NCI-H226 (cell line): ENCODE measurements at places on chromosomes 11 and 22.
A peak's percentile ranks its signal among the peaks of the same experiment; 100 is the strongest.

- no peak for DNase-seq
Measured at GRCh38 chr11:91946397-91946951, 278.1 kb upstream of the FAT3 start.

GRCh38 chr22:30221121-30221992 lies 25.2 kb downstream of the LIF start:
- DNase-seq = no peak

GRCh38 chr11:116364348-116364747 lies 408.4 kb downstream of the BUD13 start:
- DNase-seq = no peak

GRCh38 chr11:60985991-60986915 lies 14.8 kb downstream of the CD6 start:
- DNase-seq = peak; percentile 82

DNA sequence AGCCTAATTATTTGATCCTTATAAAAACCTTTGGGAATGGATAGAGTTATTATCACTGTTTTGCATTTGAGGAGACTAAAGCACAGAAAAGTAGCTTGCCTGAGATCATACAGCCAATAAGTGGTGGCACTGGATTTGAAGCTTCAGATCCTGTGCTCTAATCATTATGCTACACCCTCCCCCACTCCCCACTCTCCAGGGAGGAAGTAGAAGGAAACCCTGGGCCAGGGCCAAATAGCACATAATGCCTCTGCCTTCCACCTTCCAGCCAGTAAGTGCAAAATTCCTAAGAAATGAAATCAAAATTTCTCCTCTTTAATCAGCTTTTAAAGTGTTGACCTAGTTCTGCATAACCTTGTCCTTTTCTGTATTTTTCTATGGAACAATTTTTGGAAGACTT lies 61.6 kb downstream of the SIK2 start:
- peak; percentile 61 for DNase-seq

GRCh38 chr11:8873741-8874405 lies 37.1 kb upstream of the AKIP1 start:
- no peak for DNase-seq

DNA sequence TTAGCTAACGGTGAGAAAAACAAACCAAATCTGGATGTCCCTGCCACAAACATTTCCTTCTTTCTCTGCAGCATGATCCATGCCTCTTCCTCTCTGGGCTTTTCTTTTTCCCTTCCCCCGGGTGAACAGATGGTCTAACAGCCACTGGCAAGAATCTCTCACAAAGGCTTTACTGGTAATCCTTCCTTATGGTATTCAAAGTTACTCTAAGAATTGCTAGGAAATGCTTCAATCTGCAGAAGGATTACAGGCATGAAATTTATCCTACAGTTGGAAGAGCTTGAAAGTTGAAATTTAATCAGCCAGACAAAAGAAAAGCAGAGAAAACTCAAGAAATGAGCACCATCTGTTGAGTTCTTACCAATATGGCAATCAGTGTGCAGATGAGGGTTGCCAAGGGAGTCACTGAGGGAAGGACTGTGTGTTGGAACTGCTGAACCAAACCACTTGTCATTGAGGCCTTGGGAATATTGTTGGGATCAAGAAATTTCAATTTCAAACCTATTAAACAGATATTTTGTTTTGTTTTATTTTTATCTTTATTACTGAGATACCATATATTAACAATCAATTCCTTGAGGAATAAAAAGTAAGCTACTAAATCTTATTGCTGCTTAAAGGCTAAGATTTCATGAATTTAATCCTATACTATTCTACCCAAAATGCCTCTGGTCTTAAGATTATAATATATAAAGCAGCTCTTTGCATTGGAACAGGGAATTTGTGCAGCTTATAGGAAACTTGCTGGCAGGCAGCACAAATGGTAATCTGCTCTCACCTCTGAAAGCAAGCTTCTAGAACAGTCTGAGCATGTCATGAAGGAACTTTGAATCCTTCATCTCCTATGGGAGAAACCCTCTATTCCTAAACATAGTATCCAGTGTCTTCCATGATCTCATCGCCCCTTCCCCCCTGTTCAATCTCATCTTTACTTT lies 29.7 kb upstream of the NDUFC2 start:
- DNase-seq = no peak

- no peak for DNase-seq
Measured at GRCh38 chr11:1927848-1928469, 8.5 kb downstream of the TNNT3 start.

DNA sequence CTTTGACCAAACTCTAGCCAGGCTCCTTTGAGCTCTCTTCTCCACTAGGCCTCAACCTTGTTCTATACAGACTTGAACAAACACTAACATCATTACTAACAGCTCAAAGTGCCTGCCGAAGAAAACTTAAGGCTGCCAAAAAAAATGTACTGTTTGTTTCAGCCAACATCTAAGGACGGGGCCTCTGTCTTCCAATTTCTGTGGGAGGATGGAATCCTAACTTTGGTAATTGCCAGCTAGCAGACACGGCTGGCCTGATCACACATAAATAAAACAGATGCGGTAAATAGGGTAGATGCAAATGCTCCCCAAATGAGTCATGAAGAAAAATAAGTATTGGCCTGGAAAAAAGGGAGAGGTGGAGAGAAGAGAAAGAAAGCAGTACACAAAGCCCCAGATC lies 394.3 kb downstream of the TMEM135 start:
- DNase-seq = no peak

GRCh38 chr11:94077552-94078293 lies 50.9 kb upstream of the PANX1 start:
- DNase-seq = peak; percentile 69

GRCh38 chr11:22177186-22177585 lies 15.7 kb upstream of the ANO5 start:
- no peak for DNase-seq

DNA sequence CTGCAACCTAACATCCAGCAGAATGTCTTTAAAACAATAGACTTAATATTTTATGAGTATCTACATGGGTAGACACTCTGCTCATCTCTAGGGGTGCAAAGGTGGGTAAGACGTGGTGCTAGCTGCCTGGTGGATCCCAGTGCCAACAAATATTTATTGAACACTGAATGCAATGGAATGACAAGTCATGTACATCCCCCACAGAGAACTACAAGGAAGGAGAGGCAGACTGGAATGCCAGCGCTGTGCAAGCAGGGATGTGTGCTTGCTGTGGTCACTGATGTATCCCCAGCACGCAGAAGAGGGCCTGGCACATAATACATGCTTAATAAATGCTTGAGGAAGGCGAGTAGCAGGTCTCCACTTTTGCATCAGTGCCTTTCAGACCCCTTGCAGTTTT lies 61.9 kb downstream of the CD6 start:
- no peak for DNase-seq

GRCh38 chr11:62644220-62644619 lies 2.2 kb downstream of the GANAB start:
- DNase-seq = no peak

GRCh38 chr11:58775066-58775708 lies 43.4 kb upstream of the GLYAT start:
- DNase-seq = no peak

- peak; percentile 44 for DNase-seq
Measured at GRCh38 chr11:130725421-130726233, 190.7 kb downstream of the SNX19 start.

GRCh38 chr11:57134284-57134683 lies 47.5 kb upstream of the LRRC55 start:
- no peak for DNase-seq

DNA sequence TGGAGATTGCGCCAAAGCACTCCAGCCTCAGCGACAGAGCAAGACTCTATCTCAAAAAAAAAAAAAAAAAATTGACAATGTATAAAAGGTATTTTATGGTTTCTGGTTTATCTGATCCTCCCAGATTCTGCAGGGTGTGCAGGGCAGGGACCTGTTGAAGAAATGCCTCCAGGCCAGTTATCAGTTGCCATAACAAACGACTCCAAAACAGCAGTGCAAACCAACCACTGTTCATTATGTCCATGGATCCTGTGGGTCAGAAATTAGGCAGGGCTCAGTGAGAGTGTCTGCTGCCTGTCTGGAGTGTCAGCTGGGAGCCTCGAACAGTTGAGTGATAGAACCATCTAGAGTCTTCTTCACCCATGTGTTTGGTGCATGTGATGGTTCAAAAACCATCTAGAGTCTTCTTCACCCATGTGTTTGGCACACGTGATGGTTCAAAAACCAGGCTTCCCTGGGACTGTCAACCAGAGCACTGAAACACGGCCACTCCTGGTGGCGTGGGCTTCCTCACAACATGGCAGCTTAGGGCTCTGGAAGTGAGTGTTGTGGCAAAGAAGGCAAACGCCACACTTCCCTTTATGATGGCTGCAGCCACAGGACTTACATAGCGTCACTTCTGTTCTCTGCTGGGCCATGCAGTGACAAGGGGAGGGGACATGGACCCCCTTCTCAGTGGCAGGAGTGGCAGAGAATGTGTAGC lies 115.1 kb upstream of the CRYBB3 start:
- DNase-seq = no peak

GRCh38 chr11:87878373-87878825 lies 296.8 kb downstream of the RAB38 start:
- peak; percentile 52 for DNase-seq

- no peak for DNase-seq
Measured at GRCh38 chr22:32758866-32759385, 42.6 kb upstream of the TIMP3 start.

DNA sequence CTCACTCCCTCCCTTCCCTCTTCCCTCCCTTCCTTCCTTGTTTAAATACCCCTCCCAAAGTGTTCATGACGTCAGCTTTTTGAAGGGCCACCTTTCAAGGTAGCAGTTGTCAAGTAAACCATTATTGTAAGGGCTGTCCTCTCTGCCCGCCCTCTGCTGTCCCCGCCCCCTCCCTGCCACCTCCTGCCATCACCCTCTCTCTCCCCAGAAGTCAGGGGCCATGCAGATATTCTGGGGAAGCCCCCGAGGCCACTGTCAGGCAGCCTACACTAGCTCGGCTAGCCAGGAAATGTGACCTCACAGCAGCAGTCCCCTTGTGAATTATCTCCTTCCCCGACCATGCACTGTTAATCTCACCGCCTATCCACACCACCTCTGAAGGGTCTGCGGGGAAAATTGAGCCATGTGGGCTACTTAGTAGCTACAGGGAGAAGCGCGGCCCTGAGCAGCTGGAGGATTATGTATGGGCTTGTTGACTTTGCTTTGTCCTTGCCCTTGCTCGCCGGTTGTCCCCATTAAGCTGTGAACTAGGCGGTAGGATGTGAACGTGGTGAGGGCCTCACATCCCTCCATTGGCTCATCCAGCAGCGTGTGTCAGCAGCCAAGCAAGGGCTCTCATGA lies 42.1 kb upstream of the ATXN10 start:
- DNase-seq = no peak

DNA sequence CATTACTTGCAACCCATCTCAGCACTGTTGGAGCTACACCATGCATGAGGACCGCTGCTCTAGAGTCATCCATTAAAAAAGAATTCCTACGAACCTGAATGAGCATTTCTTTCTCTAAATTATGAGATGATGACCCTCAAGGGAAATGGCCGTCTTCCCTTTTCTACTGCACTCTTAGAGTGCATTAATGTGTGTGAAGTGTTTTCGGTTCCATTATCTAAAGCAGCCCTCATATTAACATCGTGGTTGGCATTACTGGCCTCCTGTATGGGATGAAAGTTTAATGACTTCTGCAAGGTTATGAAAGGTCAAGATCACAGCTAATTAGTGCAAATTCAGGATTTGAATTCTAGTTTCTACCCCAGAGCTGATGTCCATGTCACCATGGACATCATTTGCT lies 16.7 kb downstream of the CD44 start:
- no peak for DNase-seq

- DNase-seq = no peak
Measured at GRCh38 chr22:28139516-28139915, 220.5 kb upstream of the PITPNB start.

GRCh38 chr11:94400839-94401772 lies at the start of gene GPR83:
GPR83 (minus strand) TSS chr11:94401419; CDS start chr11:94401247, 172 bp downstream.
- no peak for DNase-seq

- no peak for DNase-seq
Measured at GRCh38 chr11:65611028-65611757, 2.8 kb downstream of the MAP3K11 start.

DNA sequence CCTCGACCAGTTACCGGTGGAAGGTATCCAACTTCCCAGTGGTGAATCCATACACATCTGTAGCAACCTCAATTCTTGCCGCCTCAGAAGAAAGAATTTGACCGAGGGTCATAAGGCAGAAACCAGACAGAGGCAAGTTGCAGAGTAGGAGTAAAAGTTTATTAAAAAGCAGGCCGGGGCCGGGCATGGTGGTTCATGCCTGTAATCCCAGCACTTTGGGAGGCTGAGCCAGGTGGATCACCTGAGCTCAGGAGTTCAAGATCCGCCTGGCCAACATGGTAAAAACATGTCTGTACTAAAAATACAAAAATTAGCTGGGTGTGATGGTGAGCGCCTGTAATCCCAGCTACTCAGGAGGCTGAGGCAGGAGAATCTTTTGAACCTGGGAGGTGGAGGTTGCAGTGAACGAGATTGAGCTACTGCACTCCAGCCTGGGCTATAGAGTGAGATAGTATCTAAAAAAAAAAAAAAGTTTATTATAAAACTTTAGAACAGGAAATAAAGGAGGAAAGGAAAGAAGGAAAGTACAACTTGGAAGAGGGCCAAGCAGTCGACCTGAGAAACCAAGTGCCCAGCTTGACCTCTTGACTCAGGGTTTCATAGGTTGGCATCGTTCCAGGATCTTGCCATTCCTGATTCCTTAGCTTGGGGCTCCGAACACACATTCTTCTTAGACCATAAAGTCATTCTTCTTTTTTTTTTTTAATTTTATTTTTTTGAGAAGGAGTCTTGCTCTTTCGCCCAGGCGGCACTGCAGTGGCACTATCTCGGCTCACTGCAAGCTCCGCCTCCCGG lies 27.8 kb downstream of the RGL4 start:
- DNase-seq = no peak

GRCh38 chr11:70536051-70536877 lies 137.9 kb downstream of the CTTN start:
- DNase-seq = no peak

GRCh38 chr11:69200331-69201065 lies 44.8 kb downstream of the SMIM38 start:
- no peak for DNase-seq

DNA sequence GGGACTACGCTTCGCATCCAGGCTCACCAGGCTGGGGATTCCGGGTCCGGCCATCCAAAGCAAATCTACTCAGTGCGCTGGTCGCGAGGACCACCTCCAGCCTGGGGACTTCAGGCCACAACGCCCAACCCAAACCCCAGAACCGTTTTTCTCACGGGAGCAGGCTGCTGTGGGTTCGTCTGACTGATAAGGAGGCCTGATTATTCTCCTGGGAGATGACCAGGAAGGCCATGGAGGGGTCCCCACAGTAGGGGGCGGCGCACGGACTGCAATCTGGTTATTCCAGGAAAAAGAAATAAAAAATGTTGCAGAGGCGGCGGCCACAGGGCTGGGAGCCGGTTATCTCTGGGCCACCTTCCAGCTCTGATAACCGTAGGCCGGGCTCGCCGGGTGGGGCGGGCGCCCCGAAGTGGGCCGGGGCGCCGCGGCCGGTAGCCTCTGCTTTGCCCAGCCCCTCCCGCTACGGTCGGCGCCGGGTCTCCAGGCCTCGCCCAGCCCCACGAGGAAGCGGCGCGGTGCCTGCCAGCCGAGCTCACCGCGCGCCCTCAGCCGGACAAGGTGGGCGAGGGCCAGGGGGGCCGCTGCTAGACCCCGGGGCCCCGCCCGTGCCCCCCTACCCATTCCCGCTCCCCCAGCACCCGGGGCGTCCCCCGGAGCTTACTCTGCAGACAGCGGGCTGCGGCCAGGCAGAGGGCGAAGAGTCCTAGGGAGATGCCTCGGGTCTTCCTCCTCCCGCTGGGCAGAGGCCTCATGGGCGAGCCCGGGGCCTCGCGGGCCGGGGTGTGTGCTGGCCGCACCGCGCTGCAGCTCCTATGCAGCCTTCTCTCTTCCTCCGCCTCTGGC lies 446 bp downstream of the VSTM5 start:
- DNase-seq = peak; percentile 19
